ENCODE measurements at places on chromosomes 5 and 9.

DNA sequence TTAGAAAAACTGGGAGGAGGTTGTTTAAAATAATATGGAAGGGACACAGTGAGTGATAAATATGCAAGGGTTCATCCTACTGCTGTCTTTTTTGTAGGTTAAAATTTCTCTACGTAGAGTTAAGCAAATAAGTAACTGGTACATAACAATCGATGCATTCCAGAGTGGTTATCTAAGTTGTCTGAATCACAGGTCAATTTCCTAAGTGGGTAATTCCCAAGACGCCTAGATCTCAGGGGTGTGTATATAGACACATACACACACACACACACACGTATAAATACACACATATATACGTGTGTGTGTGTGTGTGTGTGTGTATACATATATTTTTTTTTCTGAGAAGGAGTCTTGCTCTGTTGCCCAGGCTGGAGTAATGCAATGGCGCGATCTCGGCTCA lies 22.3 kb downstream of the CAAP1 start:
- DNase-seq = no peak

- DNase-seq = no peak
Observed at GRCh38 chr9:117763314-117763713, 59.1 kb downstream of the TLR4 start.

DNA sequence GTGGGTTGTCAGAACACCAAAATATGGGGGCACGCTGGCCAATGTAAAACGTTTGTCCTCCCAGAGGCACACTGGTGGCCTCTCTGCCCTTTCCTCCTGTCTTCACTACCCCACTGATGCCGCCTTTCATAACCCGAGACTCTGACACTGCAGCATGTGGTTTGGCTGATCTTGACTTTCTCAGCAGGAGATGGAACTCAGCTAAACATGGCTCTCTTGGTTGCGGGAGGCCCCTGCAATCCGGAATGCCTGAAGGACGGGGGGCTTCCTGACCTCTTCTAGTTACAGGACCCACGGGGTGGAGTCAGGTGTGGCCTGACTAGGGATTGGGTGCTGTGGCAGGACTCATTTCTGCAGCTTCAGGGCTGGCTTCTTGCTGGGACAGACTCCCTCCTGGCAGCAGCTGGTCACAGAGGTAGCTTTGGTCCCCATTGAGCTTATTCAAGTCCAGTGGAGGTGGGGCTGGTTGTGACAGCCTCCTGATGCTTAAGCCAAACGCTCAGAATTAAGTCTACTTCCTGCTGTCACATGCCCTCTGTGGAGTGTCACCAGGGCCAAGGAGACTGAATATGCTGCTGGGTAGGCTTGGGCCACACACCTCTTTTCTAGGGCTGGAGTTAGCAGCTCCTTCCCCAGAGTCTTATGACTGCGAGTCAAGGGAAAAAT lies 44.2 kb downstream of the NXNL2 start:
- no peak for DNase-seq

DNA sequence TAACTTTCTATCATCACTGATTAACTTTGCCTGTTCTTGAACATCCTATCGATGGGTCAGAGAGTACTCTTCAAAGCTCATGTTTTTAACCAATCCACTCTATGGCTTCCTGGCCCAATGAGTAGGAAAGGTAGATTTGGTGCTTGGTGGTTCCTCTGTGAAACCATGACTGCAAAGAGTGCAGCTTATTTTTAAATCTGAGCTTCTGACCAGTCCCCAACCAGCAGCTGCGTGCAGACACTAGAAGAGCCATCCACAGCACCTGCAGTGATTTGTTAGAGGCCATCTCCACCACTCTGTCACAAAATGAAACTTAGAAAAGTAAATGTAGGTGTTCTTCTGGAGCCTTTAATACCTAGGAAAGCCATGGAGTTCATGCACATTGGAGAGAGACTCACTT lies 107.3 kb upstream of the WWC1 start:
- no peak for DNase-seq

DNA sequence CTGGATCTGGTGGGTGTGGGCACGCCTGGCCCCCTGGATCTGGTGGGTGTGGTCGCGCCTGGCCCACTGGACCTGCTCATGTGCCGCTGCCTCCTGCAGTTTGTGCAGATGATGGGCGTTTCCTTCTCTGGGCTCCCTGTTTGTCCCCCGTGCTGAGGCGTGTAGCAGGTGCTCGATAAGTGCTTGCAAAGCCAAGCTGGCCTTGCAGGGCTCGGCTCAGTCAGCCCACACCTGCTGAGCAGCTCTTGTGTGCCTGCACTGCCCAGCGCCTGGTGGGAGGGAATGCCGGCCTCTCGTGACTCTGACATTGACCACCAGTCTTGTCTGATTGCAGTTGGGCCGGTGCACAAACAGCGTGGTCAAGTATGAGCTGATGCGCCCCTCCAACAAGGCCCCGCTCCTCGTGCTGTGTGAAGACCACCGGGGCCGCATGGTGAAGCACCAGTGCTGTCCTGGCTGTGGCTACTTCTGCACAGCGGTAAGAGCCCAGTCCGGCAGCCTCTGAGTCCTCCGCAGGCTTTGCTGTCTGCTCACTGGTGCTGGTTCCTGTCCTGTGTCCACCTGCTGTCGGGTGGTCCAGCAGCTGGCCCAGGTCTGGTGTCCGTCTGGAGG lies 102.7 kb upstream of the CACNA1B start:
- DNase-seq = no peak

DNA sequence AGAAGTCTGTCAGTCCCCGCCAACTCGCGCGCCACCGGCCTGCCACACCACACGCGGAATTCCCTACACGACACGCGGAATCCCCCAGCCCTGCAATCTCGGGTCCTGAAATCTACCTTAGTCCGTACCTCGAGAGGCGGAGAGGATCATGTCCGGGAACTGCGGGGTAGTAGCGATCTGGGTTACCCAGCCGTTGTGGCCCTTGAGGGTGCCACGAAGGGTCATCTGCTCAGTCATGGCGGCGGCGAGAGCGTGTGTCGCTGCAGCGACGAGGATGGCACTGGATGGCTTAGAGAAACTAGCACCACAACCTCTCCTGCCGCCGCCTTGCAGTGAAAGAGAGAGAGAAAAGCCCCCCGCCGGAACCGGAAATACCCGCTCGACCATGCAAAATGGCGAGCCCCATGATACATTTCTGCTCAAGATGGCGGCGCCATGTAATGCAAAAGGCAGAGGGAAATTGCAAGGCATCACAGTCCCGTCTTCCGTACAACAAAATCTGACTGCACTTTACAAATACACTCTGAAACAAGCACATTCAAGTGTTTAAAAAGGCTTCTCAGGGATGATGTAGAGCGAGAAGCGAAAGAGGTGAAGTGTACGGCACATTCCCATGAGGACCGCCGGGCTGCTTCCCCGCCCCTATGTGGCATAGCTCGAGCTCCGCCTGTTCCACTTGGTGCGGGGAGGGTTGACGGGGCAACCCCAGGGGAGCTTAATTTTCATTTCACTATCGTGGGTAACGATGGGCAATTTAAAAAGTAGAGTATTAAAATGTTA lies at the start of gene RACK1:
Gene RACK1 (minus strand): TSS at position 343 of the 780 bp plus-strand sequence. CDS start 106 bp downstream, at position 237.
- peak; percentile 87 for DNase-seq

DNA sequence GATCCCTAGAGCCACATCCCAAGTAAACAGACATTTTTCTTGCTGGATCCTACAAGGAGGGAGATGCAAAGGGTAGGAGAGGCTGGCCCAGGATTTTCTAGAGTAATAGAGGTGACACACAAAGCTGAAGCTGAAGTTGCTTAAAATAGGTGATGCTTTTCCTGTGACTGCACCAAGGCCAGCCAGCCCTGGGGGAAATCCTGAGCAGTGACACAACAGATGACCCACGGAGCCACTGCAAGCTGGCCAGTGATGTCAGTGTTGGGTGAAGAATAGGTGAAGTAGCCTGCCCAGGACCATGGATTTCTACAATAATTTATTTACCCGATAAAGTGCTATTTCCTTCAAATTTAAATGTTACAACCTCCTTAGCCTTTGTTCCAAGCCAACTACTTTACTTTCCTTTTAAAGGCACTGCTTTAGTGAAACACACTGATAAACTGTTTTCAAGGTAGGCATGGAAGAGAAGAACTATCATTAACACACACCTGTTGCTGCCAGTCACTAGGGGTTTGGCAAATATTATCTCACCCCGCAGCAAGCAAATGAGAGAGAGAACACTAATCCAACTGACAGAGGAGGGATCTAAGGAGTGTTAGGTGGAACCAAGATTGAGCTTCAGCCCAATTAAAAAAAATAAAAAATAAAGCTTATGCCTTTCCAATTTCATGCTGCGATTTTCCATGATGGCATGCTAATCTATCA lies 123.5 kb downstream of the CTNND2 start:
- no peak for DNase-seq

DNA sequence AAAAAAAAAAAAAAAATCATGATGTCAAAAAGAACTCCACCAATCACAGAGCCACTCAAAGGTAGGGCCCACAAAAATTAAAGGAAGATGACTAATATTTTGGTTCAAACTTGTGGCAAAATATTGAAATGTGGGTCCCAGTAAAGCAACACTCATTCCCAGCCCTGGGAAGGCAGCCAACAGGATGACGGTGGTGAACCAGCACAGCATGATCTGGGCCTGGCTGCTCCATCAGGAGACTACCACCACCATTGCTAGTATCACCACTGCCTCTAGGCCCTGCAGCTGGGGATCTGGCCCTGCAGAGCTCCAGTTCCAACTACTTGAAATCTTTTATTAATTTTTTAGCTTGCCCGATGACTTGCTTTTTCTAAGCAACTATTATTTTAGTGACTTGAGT lies 206.8 kb upstream of the ITGA1 start:
- no peak for DNase-seq

DNA sequence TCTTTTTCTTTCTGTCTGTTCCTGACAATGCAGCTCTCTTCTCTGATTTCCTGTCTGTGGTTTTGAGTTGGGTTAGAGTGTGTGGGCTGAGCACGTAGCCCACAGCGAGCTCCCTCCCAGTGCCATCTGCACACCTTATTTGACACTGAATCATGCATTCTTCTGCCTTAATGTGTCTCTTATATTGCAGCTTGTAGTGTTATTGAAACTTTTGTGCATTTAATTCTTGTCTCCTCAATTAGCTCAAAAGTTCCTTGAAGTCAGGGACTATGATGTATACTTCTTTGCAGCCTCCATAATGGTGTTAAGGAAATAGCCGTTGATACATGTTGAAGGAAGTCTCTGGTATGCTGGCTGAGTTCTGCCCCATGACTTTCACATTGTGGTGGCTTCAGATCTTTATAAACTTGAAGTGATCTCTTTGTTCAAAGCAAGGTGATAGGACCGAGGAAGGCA lies 576.2 kb upstream of the CLINT1 start:
- DNase-seq = no peak

GRCh38 chr5:180139731-180140055 lies 68.1 kb upstream of the RNF130 start:
- DNase-seq = no peak

DNA sequence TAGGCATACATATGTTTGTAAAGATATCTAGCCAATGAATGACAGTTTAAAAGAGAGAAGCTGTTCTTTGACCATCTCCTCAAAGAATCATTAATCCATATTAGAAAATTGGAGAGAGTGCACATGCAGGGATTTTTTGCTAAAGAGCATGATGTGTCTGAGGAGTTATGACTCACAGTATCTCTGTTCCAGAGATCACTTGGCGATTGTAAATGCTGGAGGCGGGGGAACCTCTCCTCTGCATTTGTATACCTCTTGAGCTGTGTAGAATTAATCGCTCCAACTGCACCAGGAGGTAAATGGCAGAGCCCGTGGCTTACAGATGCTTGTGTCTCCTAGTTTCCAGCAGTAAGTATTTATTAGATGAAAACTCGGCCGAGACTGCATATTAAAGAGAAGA lies 3.6 kb upstream of the SPATA31D1 start:
- no peak for DNase-seq

- no peak for DNase-seq
Observed at GRCh38 chr5:172117977-172118701, 69.9 kb downstream of the STK10 start.

- DNase-seq = no peak
Observed at GRCh38 chr9:137277329-137278041, at the start of gene TOR4A. TOR4A (plus strand) TSS chr9:137277726; CDS start chr9:137278690, 964 bp downstream.

- no peak for DNase-seq
Observed at GRCh38 chr5:98593418-98593817, 180.0 kb upstream of the RGMB start.

GRCh38 chr5:157502143-157502647 lies 42.2 kb downstream of the NIPAL4 start:
- DNase-seq = no peak

- no peak for DNase-seq
Observed at GRCh38 chr5:149526845-149527590, 24.2 kb downstream of the CSNK1A1 start.

GRCh38 chr5:38515646-38516045 lies 40.8 kb downstream of the LIFR start:
- no peak for DNase-seq

DNA sequence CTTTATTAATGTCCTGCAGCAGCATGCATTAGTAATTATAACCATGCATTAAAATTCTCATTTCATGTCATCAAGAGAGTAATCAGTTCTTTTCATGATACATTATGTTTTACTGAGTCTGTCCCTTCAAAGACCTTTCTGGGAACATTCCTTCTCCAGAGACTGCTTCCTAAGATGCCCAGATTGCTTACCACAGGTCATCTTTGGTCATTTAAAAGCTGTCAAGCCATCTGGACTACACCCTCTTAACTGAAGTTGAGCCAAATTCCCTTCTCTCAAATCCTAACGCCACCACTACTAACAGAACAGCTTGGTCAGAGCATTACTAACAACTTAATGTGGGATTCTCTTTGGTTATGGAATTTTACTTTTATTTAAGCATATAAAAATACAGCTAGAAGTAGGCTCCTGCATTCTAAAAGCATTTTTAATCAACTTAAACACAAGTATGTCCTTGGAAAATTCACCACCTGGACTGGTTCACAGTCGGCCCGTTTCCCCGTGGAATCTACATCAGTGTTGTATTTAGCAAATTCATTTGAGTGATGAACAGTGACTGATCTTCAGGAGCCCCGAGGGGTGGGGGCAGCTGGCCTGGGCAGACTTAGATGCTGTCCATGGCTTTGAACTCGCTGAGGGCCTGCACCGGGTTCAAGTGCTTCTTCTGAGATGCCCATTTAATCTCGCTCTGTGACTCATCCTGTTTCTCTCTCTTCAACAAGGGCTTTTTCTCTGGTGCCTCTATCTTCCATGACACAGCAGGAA lies 92.8 kb upstream of the CCDC112 start:
- no peak for DNase-seq

GRCh38 chr9:76180541-76180940 lies 213.7 kb downstream of the RFK start:
- DNase-seq = no peak

Measured in activated CD4-positive, alpha-beta T cell treated with anti-CD3 and anti-CD28 coated beads, Interleukin-2, amount 50 U/mL, for 1 hour (primary cell).